ENCODE measurements at places on chromosomes 2 and 18.
A peak's percentile ranks its signal among the peaks of the same experiment; 100 is the strongest.

DNA sequence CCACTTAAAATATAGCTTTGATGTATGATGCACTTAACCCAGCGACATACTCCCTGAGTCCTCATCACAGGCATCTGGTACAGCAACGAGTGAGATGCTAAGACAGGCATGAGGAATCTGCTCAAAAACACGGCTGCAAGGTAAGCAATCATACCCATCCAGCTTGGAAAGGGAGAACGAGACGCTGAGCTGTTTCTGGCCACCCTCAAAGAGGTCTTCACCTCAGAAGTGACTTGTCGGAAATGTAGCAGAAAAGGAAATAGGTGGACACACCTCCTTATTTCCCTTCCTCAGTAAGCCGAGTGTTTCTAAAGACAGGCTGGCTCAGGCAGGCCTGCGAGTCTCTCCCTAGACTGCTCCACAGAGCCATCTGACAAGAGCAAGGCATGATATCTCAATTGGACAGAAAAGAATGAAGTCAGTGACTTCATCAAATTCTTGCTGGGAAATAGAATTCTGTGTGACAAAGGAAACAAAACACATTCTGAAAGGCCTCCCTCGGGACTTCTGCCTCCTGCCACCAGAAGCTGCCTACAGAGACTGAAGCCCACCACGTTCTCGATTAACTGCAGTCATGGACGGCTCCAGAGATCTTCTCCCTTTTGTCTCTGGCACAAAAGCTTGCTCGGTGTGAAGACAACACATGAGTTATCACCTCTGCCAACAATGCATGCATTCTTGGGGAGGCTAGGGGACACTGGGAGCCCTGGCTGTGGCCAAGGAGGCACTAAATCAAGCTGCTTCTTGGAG, 84.3 kb downstream of the UXS1 start:
- no peak for DNase-seq

DNA sequence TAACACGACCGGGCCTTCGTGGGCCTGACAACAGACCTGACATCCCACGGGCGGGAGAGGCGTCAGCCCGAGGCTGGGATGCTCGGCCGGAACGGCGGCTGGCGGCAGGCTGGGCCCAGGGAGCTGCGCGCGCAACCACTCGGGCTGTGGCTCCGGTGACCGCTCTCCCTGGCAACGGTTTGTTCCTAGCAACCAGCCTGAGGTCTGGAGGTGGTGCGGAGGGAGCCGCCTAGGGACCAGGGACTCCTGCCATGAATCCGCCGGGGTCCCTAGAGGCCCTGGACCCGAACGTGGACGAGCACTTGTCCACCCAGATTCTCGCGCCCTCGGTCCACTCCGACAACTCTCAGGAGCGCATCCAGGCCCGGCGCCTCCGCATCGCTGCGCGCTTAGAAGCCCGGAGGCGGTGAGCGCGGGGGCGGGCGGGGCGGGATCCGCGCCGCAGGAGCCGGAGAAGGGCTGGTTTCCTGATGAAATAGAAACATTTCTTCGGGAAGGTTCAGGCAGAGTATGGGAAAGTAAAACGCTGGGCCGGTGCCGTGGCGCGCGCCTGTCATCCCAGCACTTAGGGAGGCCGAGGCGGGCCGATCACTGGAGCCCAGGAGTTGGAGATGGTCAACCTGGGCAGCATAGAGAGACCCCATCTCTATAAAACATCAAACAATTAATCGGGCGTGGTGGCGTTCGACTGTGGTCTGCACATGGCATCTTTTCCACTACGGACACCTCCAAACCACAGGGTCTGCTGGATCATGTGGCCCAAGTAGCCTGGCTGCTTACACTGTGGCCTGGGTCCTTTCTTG, at the start of gene DRC1:
Gene DRC1 (plus strand): TSS at position 182 of the 803 bp plus-strand sequence. CDS start 70 bp downstream, at position 252.
- no peak for DNase-seq

GRCh38 chr2:129781749-129782632, 197.5 kb upstream of the RAB6C start:
- no peak for DNase-seq

DNA sequence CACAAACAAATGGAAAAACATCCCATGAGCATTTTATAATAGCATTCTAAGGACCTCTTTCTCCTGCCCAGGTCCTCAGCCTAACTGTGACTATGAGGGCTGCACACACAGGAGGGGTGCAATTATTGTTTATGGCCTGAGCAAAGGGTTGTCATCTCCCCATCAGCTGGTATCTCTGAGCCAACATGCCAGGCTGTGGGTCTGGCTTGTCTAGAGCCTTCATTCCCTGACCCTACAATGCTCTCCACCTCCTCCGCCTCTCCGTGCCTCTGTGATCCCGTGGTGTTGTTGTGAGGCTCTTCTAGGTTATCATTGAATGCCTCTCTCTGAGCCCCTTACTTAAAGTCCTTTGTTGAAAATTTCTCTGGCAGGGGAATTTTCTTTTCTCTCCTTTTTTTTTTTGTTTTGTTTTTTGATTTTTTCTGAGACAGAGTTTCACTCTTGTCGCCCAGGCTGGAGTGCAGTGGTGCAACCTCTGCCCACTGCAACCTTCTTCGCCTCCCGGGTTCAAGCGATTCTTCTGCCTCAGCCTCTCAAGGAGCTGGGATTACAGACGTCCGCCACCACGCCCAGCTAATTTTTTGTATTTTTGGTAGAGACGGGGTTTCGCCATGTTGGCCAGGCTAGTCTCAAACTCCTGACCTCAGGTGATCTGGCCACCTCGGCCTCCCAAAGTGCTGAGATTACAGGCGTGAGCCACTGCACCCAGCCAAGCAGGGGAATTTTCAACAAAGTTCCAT, 126.4 kb downstream of the SMAD7 start:
- no peak for DNase-seq

- no peak for DNase-seq
Observed at GRCh38 chr2:109482361-109482861, 131.4 kb downstream of the SEPTIN10 start.

DNA sequence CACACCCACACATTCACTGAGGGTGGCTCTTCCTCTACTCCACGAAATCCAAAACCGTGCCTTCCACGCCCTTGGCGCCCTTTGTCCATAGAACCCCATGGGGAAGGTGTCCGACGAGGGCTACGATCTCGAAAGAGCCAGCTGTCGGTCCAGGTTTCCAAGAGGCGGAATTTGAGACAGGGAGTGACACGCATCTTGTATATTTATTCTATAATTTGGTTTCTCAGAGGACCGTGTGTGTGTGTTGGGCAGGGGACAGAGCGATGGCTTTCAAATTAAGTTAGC, 726 bp downstream of the C2orf69 start:
- DNase-seq: no peak

- no peak for DNase-seq
Observed at GRCh38 chr2:151439127-151439526, 29.4 kb downstream of the RIF1 start.

DNA sequence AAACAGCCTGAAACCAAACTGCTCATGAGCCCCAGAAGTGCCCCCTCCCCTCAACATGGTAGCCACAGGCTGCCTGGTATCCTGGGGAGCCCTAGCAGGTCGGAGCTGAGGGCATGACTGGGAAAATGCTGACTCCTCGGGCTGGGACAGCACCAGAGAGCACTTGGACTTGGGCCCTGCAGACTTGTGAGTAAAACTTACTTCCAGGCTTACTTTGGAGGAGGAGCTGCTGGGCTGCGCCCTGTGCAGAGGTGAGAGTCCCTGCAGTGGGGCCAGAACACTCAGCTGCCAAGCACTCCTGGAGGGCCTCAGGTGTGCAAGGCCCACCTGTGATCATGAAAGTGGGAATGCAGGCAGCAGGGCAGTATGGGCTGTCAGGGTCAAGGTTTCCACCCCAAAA, 119.4 kb downstream of the SEPTIN10 start:
- no peak for DNase-seq

DNA sequence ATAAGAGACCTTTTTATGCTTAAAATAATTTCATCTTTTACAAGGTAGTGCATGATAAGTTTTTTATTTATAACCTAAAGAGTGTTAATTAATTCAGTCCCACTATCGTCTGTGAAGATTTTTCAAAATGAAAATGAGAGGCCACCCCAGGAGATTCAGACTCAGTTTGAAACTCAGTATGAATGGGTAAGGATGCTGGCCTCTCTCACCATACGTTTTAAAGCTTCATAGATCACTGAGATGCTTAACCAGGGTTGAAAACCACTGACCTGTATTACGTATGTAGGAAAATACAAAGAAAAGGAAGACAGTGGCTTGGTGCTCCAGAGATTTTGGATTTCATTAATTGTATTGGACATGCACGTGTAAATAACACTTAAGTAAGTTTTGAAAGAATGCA, 278.7 kb downstream of the FSIP2 start:
- DNase-seq: no peak

DNA sequence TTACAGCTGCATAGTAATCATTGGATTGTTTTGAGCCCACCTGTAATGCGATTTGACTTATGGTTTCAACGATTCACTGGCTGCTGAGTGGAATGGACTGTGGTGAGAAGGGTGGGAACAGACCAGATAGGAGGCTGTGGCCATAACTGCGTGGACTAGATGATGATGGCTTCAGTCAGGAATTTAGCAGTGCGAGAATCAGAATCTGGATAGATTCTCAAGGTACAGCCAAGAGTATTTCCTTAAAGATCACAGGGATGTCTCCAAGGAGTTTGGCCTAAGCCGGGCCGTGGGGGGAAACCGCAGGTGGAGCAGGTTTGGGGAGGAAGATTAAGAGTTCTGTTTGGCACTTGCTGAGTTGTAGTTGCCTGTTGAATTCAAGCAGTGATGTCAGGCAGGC, 44.0 kb upstream of the CHMP1B start:
- no peak for DNase-seq

GRCh38 chr2:233029321-233029720, 3.2 kb upstream of the NEU2 start:
- DNase-seq: no peak

DNA sequence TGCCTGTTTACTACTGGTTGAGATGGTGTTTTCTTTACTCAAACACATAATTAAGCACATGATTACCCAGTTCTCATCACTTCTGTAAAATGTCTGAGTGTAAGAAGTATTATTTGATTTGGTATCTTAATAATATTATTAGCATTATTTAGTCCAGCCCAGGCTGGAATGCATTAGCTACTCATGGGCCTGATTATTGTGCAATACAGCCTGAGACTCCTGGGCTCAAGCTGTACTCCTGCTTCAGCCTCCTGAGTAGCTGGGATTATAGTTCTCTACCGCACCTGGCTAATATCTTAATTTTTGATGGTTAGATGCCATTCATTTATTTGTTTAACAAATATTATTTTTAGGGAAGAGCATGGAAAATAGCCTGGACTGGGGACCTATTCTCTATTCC, 197.6 kb upstream of the MC4R start:
- DNase-seq: no peak

GRCh38 chr18:40326985-40327384, 1628.0 kb upstream of the PIK3C3 start:
- DNase-seq: no peak

GRCh38 chr2:240557808-240558207, at the start of gene ANKMY1:
TSS of gene ANKMY1 (minus strand) at chr2:240557988. CDS start at chr2:240557335, 653 bp downstream.
- peak; percentile 76 for DNase-seq

GRCh38 chr18:52523566-52523965, 183.6 kb downstream of the DCC start:
- no peak for DNase-seq

DNA sequence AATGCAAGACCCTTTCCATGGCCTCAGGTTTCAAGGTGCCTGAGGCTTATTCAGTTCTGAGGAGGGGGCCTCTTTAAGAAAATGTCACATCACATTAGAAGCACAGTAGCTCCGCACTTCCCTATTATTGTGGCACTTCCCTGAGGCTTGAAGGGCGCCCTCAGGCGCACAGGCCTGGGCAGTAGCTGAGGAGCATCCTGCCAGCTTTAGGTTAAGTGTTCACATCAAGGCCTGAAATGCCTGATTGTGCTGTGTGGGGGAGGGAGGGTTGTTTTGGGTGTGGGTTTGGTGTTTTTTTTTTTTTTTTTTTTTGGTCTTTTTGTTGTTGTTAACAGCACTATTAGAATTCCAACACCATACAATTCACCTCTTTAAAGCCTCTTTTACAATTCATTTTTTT, 107.9 kb downstream of the CABLES1 start:
- no peak for DNase-seq

DNA sequence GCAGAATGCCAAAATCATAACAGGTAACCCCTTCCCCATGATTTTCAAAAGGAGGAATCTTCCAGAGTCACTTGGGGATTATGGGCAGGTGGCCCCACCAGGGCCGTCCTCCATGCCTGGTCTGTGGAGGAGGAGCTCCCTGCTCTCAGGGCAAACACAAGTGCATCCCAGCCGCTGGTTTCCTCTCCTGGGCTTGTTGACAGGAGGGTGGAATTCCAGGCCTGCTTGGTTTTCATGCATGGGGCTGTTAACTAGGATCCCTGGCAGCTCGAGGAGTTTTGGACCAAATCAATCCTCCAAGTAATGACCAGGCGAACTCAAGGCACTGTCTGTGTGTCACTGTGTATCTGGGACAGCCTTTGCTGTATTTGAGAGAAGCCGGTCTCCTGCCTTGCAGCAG, 45.3 kb downstream of the FOSL2 start:
- DNase-seq: no peak

- no peak for DNase-seq
Observed at GRCh38 chr2:56299171-56299691, 115.4 kb downstream of the CCDC85A start.

- DNase-seq: no peak
Observed at GRCh38 chr18:44568342-44568741, 112.3 kb upstream of the SETBP1 start.

- no peak for DNase-seq
Observed at GRCh38 chr2:144770616-144771230, 250.8 kb upstream of the ZEB2 start.

GRCh38 chr2:145909175-145909755, 1389.3 kb upstream of the ZEB2 start:
- no peak for DNase-seq
